Kasumi-1 (cell line): ENCODE measurements at places on chromosomes 2 and 18.

DNA sequence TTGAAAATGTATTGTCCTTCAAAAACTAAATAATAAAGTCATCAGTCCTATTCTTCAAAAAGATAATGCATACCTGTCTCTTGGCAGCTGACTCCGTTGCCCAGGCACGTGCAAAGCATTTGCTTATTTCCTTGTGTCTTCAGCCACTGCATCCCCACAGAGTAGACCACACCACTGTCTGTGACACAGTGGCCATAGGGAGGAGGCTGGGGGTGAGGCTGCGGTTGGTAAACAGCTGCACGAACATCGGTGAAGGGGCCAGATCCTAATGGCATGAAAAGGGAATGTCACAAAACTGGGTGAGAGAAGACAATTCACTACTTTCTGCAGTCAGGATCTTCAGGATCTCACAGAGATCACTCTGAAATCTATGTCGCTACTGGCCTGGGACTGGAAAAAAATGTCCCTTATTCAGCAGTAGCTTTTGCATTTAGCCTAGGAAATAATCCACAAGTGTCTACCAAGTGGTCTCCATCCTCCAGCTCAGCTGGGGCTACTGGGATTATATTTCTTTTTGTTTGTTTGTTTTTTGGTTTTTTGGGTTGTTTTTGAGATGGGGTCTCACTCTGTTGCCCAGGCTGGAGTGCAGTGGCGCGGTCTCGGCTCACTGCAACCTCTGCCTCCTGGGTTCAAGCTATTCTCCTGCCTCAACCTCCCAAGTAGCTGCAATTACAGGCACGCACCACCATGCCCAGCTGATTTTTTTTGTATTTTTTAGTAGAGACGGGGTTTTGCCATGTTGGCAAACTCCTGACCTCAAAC lies 10.7 kb downstream of the FN1 start:
- DNase-seq = no peak

GRCh38 chr18:48953104-48953706 lies 2.4 kb upstream of the SMAD7 start:
- no peak for DNase-seq

- DNase-seq = no peak
Measured at GRCh38 chr2:9547262-9547991, 8.2 kb downstream of the ADAM17 start.

DNA sequence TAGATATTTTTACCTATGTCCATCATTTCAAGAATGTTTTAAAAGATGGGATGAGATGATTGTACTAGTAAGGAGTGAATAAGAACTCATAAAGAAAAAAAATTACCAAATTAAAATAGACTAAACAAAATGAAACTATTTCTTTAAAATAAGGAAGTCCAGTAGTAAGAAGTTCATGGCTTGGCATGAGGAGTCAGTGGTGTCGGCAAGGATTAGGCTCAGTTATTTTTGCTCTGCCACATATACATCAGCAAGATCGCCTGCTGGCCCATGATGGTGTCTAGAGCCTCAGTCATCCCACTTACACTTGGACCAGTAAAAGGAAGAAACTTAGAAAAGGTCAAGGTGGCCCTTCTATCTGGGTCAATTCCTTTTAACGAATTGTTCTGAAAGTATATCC lies 300.9 kb upstream of the SLC8A1 start:
- no peak for DNase-seq

- no peak for DNase-seq
Measured at GRCh38 chr18:31049189-31049588, 6.6 kb upstream of the DSC3 start.

GRCh38 chr2:102844911-102845310 lies 83.1 kb downstream of the TMEM182 start:
- no peak for DNase-seq

- DNase-seq = no peak
Measured at GRCh38 chr2:215772003-215772402, 241.3 kb downstream of the MREG start.

DNA sequence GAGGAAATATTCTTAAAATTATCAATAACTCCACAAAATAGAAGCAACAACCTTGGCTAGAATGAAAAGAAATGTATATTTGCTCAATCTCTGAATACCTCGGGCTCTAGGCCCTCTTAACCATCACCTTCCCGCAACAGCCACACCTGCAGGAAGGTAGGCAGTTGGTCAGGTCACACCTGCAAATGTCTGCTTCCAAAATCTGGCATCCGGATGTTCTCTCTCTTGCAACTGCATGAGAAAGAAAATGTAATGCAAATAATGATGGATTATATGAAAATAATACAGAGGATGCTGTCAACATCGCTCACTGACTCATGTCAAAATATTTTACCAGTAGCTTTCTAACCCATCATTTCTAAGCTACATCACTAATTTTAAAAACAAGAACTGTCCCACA lies 148.3 kb downstream of the SATB2 start:
- no peak for DNase-seq

- DNase-seq = no peak
Measured at GRCh38 chr2:239169311-239170048, 231.3 kb downstream of the HDAC4 start.

DNA sequence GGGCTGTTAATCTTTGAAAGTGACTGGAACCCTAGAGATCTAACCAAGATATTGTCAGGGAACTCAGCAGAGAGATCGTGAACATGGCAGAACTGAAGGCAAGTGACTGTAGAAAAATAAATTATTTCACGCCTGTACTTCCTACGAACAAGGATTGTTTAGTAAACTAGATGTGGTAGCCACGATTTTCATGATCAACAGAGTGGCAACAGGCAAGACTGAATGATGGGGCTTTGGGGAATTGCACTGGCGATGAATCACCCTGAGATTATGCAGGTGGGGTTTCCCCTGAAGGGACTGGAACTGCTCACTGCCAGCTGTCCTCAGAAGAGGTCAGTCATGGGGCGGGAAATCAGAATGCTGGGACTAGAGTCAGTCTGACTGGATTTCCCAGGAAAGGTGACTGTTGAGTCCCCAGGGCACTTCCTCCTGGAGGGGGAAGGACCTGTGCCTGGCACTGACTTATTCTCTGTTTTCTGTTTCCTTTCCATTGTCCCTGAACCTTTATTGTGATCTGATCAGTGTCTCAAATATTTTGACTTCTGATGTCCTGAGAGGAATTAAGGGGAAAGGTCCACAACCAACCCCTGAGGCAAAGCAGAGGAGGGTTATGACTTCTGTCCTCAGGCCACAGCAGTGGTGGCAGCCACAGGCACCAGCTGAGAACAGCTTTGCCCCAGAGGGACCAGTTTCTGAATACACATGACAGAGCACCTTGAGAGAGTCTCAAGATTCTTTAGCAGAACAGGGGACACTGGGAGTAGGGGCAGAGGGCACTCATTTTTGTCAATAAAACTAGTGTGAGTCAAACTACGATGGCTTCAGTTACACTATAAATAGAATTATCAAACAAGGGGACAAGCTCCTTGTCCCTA lies 70.0 kb downstream of the NAB1 start:
- no peak for DNase-seq
